SJCRH30 (cell line): ENCODE measurements at places on chromosomes 12 and 14. TPM values are rescaled to one million over a fixed set of nuclear protein-coding genes. Genes with fewer than 3 reads are reported as not detected.

DNA sequence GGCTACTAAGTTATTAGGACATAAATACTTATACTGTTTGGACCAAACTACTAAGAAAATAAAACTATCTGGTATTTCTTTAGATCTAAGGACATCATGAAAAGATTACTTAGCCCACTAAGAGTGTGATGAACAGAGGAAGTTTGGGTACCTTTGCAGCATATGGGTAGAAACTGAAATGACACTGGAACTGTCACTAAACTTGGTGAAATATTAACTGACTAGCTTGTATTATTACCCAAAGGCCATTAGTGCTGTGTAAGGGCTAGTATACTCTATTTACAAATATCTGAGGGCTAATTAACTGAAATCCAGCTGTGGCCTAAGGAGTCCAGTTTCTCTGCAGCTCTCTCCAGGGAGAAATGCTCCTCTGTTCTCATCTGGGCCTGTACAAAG, 45.5 kb downstream of the PAWR start:
- H3K27me3 ChIP-seq, result no peaks in the 10 kb centered on the region
- H3K4me1 ChIP-seq, result no peaks in the 10 kb centered on the region
- DNase-seq, result no peak
- no peak overlapping the region for H3K27ac ChIP-seq

DNA sequence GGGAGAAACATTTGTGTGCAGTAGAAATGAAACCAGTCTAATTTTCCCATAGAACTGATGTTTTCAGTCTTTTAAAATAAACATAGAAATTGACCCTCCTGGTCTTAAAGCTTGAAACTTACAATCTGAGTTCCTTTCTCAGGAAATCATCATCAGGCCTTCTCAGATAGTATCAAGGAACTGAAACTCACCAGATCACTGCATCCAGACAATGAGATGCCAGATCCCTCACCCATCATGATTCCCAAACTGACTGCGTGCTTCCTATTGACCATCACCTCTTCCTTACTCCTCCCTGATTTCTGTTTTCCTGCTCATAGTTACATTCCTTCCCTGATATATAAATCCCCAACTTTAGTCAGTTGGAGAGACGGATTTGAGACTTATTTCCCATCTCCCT, 195.0 kb upstream of the AMIGO2 start:
- DNase-seq, result no peak
- no peaks in the 10 kb centered on the region for H3K36me3 ChIP-seq
- H3K4me1 ChIP-seq, result no peaks in the 10 kb centered on the region; the same call in 1 of the 2 replicates
- no peaks in the 10 kb centered on the region for H3K27me3 ChIP-seq
- H3K27ac ChIP-seq, result no peak overlapping the region

- no peak overlapping the region for H3K4me3 ChIP-seq
- H3K4me1 ChIP-seq, result peaks cover 14% of the 10 kb centered on the region
- H3K27ac ChIP-seq, result no peak overlapping the region
- H3K27me3 ChIP-seq, result no peaks in the 10 kb centered on the region
- no peak for DNase-seq
- H3K36me3 ChIP-seq, result no peaks in the 10 kb centered on the region
Measured at GRCh38 chr12:31321186-31321896, 4.6 kb downstream of the SINHCAF start.

GRCh38 chr12:20631711-20632110, 63.4 kb upstream of the SLCO1C1 start:
- no peak overlapping the region for H3K27ac ChIP-seq
- no peak overlapping the region for H3K4me3 ChIP-seq
- peaks cover 26% of the 10 kb centered on the region for H3K4me1 ChIP-seq
- 0 out of 2 replicates have a peak, but pooled peaks cover 2% of the 10 kb centered on the region for H3K36me3 ChIP-seq
- peak; percentile 36 for DNase-seq

DNA sequence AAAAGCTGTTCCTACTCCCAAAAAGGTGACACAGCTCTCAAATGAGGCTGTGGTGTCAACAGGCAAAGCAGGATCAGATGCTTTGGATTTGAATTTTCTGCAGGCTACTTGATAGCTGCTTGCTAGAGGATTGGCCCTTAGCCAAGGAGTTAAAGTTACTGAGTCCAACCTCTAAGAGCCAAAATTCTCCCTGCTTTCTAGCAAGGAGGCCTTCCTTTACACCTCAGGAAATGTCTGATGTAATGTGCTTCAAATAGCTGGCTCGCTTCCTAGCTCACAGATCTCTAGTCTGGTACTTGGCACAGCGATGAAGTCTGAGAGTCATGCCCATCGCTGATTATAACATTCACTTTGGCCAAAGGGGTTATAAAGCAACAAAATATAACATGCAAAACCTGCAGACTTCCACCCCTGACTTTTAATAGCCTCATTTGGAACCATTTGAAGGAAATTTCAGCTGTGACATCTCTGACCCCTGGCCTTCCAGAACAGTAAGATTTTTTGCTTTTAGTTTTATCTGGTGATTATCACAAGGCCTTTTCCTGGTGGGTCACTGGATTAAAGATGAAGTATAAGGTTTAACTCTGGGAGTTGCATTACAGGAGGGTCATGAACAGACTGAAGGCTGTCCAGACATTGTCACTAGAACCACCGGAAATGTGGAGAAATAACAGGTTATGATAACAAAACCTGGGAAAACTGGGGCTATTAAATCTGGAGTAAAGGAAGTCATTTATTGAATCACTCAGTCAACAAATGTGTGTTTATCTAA, 189.7 kb downstream of the EPS8 start:
- peaks cover 29% of the 10 kb centered on the region for H3K4me1 ChIP-seq
- H3K27me3 ChIP-seq, result no peaks in the 10 kb centered on the region
- H3K4me3 ChIP-seq, result no peak overlapping the region
- H3K36me3 ChIP-seq, result no peaks in the 10 kb centered on the region
- H3K27ac ChIP-seq, result no peak overlapping the region

The MYF6 gene
- total RNA-seq, result not detected in 2 replicates

The ADAM21 gene
- total RNA-seq, result 0.15 and 0.67 TPM in 2 replicates

The PROX2 gene
- not detected in 2 replicates for total RNA-seq
